Hematopoietic multipotent progenitor cell treated with erythropoietin and hydrocortisone succinate and interleukin-3 and kit ligand, for 17 days (in vitro differentiated cells): ENCODE measurements at places on chromosomes 3 and 15.

- DNase-seq: peak; percentile 92
These were observed 105.5 kb downstream of the IQSEC1 start for GRCh38 chr3:12967606-12968351.

GRCh38 chr3:124584245-124584551, 146.1 kb upstream of the UMPS start:
- DNase-seq: no peak

GRCh38 chr3:46312991-46313390, 40.9 kb upstream of the CCR2 start:
- no peak for DNase-seq

DNA sequence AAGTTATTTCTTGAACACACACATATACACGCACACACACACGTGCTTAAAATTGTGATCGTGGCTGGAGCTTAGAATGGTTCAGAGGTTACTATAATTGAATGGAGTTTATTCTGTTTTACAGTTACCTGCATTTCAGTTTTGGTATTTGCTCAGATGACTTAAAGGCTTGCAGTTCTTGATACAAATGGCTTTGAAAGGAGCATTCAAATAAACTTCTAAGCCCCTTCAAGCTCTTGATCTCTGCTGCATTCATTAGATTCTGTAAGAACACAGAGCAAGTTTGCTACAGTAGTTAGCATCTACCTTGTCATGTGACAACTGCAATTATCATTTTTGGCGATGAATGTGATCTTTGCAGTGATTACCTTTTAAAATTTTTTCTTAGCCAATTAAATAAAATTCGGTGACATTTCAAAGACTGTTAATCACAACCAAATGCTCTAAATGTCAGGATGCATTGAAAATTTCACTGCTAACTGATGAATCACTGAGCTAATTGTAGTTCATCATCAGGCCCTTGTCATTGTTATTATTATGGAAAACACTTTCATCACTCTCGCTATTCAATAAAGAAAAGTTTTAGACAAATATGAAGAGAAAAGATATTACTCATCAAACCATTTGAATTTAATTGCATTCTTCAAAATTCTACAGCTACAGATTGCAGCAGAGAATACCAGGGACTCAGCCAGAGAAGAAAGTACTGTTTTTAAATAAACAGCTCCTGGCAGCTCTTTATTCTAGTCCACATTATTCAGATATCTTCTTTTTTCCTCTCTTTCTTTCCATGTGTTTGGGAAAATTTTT, 296.1 kb downstream of the LRTM1 start:
- DNase-seq: no peak

DNA sequence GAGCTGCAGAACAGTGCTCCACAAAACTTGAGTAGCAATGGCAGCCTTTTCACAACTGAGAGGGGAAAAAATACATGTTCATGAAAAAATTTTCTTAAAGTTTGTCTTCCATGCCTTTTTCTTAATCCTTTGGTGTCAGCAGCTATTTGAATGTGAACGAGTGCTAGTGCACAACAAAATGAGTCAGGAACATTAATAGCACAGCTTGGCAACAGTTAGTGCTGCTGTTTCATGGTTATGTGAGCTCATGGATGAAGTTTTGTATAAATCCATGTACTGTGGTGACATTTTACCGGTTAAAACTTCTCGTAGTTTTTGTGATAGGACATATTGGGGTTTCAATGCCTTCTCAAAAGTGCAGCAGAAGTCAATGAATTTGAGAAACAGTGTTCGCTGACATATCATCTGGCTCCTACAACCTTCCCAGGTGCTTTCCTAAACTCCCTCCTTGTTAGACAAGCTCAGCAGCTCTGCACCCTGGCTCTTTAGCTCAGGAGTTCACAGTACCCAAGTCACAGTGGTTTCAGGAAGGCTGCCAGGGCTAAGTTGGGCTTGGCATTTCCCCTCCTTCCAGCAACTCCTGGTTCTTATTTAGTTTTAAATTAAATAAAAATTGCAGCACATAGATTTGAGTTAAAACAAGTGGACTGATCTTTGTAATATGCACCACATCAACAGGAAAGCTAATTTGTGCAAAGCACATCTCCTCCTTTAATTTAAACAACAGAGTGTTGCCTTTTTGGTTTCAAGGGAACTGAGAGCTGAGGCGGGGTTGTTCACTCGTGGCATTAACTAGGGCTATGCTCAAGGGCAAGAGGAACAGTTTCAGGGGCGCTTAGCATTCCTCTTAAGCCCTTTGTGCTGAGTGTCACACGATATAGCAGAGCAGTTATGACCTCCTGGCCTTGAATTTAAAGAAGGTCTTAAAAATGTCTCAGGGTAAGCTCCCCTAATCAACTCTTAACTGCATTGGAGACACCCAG, 362.8 kb downstream of the CHST2 start:
- DNase-seq: no peak
